Naive thymus-derived CD4-positive, alpha-beta T cell (primary cell): ENCODE measurements at places on chromosomes 13 and 19.

GRCh38 chr19:41303954-41304353 lies 6.0 kb upstream of the CCDC97 start:
- DNase-seq: peak; percentile 30

- DNase-seq: no peak
Observed at GRCh38 chr19:17685451-17686022, 2.6 kb downstream of the UNC13A start.

DNA sequence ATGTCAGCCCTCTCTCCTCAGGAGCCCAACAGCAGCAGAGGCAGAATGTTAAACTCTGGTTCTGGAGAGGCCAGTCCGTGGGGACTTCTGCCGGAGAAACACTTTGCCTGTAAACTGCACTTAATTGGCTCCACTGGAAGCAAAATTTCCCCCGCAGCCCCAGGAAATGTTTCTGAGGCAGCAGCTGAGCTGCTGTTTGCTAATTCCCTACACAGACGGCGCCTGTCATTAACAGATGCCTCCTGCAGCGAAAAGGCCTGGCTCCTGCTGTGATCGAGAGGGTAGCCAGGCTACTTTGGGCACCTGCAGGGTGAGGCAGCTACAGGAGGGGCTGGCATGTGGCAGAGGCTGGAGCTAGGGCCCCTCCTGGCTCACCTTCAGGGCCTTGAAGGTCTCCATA lies 5.2 kb upstream of the TM6SF2 start:
- DNase-seq: no peak

- no peak for DNase-seq
Observed at GRCh38 chr13:40813667-40814454, 24.4 kb downstream of the SLC25A15 start.

GRCh38 chr19:54461613-54462012 lies 2.0 kb downstream of the LENG9 start:
- no peak for DNase-seq

- no peak for DNase-seq
Observed at GRCh38 chr19:7879836-7880235, 5.6 kb upstream of the PRR36 start.

- DNase-seq: peak; percentile 27
Observed at GRCh38 chr13:19927117-19927748, 31.3 kb upstream of the ZMYM2 start.
